ENCODE measurements at places on chromosomes 13 and 19.

- DNase-seq, result no peak
Measured at GRCh38 chr19:47663435-47663910, 49.7 kb upstream of the EHD2 start.

DNA sequence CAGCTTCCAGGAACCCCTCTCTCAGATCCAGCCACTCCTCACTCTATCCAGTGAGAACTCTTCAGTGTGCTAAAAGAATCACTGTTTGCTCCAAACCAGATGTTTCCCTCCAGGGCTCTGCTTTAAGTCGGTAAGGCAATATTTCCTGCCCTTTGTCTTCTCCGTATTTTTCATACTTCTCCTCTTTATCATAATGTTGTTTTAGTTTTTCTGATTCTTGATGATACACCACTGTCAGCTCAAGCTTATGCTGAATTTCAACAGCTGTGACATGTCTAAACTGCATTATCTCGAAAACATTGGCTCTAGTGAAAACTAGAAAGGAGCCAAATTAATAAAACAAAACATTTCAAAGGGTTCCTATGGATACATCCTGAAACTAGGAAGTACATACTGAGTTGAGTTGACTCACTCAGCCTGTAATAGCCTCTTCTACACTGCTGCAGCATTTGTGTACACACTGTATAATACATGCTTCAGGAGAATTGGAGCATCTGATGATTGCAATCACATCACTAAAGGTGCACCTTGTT, 39.8 kb downstream of the GPR180 start:
- no peak for DNase-seq

GRCh38 chr19:45163751-45164460, 3.1 kb upstream of the NKPD1 start:
- DNase-seq, result no peak

GRCh38 chr13:30743319-30744055, 8.1 kb downstream of the ALOX5AP start:
- no peak for DNase-seq

GRCh38 chr13:41054919-41055619, 6.2 kb upstream of the WBP4 start:
- no peak for DNase-seq

DNA sequence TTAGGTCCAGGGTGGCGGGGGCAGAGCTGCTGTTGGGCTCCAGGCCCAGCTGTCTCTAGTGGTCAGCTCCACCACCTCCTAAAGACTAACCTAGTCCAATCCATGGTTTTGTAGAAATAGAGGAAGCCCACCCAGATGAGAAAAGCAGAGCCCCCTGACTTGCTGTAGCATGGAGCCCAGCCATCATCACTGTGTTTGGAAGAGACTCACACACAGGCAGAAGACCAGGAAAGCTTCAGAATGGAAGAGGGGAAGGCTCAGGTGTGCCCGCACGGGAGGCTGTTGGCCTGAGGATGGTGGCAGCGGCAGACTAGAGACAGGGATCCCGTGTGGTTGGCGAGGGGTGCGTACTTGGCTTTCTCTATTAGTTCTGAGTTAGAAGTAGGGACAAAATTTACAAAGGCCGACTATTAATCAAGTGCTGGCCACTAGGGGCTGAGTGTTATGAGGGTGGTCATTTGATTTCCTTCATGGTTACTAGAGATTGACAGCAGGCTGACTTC, 193.2 kb upstream of the SOX1 start:
- no peak for DNase-seq

DNA sequence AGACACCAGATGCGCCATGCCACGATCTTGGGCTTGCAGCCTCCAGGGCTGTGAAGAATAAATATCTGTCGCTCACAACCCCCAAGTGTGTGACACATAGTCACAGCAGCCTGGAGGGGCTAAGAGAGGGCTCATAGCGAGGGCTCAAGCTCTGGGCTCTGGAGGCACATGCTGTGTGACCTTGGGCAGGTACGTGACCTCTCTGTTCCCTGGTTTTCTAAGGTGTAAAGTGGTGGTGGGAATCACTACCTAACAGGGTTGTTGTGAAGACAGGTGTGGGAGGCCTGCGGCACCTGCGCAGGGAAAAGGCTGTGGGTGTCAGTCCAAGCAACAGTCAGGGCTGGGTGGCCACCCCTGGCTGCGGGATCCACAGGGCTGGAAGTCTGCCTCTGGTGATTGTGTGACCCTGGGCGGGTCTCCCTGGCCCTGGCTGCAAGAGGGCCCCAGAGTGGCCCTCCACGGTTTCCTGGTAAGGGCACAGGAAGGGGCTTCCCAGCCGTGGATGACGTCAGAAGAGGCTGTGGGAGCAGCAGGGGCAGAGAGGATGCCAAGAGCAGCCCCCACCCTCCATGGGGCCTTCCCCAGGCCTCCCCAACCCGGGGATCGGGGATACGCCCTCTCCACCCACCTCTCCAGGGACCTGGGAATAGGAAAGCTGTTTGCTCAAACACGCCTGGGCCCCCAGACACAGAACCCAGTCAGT, 218.8 kb upstream of the SGCG start:
- DNase-seq, result no peak

DNA sequence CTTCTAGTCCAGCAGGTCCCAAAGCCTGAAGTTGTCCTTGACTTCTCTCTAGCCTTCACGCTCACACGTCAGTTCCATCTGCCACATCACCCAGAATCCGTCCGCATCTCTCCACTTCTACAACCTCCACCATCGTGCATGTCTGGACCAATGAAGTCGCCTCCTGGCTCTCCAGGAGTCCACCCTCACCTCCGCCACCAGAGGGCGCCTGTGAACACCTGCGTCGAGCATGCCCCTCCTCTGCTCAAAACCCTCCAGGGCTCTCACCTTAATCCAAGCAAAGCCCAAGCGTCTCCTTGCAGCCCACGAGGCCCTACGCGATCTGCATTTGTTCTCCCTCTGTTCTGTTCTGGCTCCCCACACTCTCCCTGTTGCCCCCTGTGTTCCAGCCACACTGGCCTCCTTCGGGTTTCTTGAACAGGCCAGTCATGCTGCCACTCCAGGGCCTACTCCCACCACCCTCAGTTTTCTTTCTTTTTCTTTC, 3.7 kb downstream of the USHBP1 start:
- peak; percentile 78 for DNase-seq

DNA sequence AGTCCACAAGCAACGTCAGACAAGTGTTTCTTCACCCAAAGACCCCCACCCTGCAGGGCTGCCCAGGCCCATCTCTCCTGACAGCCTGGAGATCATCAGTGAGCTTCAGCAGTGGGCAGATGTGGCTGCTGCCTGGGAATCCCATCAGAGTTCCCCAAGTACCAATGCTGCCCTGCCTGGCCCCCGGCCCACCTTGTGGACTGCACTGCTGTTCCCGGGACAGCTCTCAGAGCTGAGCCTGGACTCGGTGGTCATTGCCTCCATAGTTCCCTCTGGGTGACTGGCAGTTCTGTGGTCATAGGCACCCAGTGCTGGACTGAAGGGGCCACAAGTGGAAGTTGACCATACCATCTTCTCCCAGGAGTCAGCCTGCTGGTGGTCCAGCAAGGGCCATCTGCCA, 24.5 kb upstream of the ZNF492 start:
- DNase-seq, result no peak

GRCh38 chr19:50851620-50852019, 3.1 kb upstream of the KLK3 start:
- DNase-seq, result no peak

GRCh38 chr13:87003265-87003664, 667.9 kb upstream of the SLITRK5 start:
- no peak for DNase-seq

DNA sequence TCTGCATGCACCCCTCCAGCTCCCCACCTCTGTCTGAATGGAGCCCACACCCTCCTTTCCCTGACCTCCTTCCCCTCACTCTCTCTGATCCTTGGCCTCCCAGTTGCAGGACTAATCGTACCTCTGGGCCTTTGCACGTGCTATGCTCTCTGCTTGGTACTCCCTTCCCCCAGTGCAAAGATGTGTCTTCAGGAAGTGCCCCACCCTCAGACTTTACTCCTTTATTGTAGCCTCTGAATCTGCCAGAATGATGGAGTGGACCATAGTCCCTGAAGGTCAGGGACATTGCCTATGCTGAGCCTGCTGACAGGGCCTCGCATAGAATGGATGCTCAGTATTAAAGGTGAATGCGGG, 1.3 kb upstream of the JUND start:
- no peak for DNase-seq

GRCh38 chr19:9961103-9961502, 24.8 kb upstream of the OLFM2 start:
- DNase-seq, result no peak

- DNase-seq, result no peak
Measured at GRCh38 chr13:39567569-39567968, 35.4 kb downstream of the LHFPL6 start.

- DNase-seq, result peak; percentile 90
Measured at GRCh38 chr19:12788682-12789097, 2.6 kb upstream of the JUNB start.

DNA sequence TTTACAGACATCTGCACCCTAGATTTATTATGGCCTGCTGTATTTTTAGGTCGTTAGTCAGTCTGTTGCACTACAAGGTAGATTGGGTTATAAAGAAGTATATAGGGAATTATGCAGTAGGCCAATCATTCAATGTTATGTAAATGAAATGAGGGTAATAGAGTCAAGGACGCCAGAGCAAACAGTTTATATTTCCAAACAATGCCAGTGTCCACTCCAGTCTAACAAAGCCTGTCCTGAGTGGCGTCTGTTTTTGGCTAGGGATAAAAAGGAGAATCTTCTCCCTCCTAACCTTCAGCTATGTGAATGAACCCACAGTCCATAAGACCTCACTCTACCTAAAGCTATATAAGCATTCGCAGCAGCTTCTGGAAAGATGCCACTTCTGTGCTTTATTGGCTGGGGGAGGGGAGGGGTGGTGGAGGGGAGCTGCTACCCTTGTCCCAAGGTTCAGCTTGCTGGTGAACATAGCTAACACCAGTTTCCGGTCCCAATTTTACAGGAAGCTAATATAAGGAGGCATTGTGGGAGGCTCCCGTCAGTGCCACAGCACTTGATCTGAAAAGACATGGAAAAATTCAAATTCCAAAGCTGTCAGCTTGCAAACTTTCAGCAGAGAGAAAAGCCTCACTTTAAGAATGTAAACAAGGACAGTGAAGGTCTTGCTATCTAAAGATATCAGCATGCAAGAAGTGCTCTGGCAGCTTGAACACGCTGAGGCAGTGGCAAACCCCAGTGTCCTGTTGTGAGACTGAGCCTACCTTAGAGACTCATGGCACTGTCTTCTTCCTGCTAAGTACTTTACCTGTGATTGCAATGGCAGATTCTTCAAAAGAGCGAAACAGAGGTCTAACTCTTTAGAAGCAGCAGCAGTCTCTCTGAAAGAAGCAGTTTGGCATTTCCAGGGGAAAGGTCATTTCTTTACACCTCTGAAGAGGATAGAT, 369.9 kb downstream of the PCDH9 start:
- no peak for DNase-seq

DNA sequence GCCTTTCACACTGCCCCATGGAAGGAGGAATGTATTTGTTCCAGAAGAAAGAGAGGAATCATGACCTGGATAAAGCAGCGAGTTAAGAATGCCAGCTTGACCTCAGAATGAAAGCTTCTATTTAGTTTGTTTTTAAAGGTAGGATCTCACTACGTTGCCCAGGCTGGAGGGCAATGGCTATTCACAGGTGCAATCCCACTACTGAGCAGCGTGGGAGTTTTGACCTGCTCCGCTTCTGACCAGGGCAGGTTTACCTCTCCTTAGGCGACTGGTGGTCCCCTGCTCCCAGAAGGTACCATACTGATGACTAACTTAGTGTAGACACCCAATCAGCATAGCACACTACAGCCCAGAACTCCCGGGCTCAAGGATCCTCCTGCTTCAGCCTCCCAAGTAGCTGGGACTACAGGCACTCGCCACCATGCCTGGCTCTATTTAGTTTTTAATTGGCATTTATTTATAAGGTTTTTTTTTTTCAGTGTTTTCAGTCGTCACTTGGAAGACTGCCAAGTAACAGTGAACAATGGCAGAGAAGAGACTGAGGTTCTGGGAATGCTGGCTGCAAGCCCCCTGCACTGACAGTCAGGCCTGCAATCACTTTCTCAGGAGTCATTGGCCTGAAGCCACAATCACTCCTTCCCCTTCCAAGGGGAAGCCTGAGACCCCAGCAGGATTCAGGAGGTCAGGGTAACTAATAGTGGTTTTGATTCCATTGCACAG, 73.1 kb downstream of the EPS15L1 start:
- no peak for DNase-seq

GRCh38 chr13:111402441-111402840, 82.0 kb downstream of the TEX29 start:
- DNase-seq, result no peak

- DNase-seq, result no peak
Measured at GRCh38 chr13:60613080-60613479, 216.1 kb downstream of the TDRD3 start.

DNA sequence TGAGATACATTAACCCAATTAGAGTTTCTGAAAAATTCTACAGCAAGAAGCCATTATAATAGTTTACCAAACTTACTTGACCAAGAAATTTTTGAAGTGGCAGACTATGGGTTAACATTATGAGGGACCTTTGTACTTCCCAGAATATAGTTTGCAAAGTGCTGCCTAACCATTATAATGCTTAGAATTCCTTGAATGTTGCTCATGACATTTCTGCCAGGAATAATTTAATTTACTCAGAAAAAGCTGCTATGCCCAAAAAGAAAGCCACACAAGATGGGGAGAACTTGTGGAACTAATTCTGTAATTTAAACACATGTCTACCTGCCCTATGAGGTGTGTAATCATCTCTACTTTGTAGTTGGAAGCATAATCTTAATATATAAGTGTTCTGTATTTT, 58.1 kb upstream of the MYCBP2 start:
- DNase-seq, result no peak

- no peak for DNase-seq
Measured at GRCh38 chr13:49740870-49741269, 49.6 kb upstream of the EBPL start.

- DNase-seq, result no peak
Measured at GRCh38 chr19:15210323-15210781, 9.6 kb upstream of the NOTCH3 start.

- DNase-seq, result no peak
Measured at GRCh38 chr13:113900646-113901045, 36.8 kb upstream of the GAS6 start.

- DNase-seq, result no peak
Measured at GRCh38 chr13:50348371-50348770, 333.1 kb downstream of the KCNRG start.

- DNase-seq, result no peak
Measured at GRCh38 chr19:4303819-4304537, 420 bp upstream of the FSD1 start.

GRCh38 chr13:36774931-36775330, 44.1 kb upstream of the RFXAP start:
- no peak for DNase-seq
